RKO (cell line): ENCODE measurements at places on chromosomes 7 and 10.

DNA sequence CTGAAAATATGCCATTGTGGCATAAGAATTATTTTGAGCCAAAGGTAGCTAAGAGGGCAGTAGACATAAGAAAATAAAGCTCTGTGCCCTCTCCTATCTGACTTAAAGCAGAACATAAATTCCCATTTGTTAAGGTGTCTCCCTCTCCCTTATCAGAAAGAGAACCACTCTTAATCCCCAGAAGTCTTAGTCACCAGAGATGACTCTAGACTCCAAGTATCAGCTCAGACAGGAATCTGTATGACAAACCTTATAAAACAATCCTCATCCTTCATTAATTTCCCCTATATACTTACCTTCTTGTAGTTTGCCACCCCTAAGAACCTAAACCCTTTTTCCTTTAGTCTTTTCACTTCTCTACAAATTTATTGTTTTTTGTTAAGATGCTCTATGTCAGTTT, 21.8 kb upstream of the PIP4K2A start:
- no peak for DNase-seq

GRCh38 chr10:96565774-96566173, 21.0 kb downstream of the TM9SF3 start:
- no peak for DNase-seq

GRCh38 chr7:80387634-80388193, 124.2 kb downstream of the GNAT3 start:
- no peak for DNase-seq

GRCh38 chr7:76513817-76514799, 3.8 kb downstream of the UPK3B start:
- no peak for DNase-seq

DNA sequence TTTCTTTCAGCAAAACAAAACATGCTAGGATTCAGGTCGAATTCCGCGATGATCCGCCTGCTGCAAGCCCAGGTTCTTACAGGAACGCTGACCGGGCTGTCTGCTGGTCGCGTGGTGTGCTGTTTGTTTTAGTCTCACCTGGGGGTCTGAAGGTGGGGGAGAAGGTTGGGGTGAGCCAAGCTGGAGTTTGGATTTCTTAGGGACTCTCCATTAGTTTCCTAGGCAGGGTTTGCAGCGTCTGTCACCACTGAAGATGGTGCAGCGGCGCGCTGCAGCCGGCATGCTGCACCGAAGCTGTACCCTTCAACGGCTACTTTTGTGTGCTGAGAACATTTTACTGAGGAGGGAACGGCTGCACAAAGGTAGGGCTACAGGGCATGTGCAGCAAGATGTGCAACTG, 48.7 kb downstream of the GCC1 start:
- DNase-seq, result no peak

- no peak for DNase-seq
Observed at GRCh38 chr10:88100281-88100680, 236.9 kb downstream of the PTEN start.

DNA sequence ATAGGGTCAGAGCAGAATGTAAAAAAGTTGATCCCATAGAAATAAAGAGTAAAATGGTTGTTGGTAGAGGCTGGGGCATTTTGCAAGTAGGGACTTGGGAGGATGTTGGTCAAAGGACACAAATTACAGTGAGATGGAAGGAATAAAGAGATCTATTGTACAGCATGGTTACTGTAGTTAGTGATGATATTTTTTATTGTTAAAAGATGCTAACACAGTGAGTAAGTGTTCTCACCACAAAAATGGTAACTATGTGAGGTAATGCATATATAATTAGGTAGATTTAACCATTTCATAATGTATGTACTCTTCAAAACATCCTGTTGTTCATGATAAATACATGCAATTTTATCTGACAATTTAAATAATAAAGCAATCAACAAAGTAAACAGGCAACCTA, 280.7 kb upstream of the MAGI2 start:
- DNase-seq, result no peak

DNA sequence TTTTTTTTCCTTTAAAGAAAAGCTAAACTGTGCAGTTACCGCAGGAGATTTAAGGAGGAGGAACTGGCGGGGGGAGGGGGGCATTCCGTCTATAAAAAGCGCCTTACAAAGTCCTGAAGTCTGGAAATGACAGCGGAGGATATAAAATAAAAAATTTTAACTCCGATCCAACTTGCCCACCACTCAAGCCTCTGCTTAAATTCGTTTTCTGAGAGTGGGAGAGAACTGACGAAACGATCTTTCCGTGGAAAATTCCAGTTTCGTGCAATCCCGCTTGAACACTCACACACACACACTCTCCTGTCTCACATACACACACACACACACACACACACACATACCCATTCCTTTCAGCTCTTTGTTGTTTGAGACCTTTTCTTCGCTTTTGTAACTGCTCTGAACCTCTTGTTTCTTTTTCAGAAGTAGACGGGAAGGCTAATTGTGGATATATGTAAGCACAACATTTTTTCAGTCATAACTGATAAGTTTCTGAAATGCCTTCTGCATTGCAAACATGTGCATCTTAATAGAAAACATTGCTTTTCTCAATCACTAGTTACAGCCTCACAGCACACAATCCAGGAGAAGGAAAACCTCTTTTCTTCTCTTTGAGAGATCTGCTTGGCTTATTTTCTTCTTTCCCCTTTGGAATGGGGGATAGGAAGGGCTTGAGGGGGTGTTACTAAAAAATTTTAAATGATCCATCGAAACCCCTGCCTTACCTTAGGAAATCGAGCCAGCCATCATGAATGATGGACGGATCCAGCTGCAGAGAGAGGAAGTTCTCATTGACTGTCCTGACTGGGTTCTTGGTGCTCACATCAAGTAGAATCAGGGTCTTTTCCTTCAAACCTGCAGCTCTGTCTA, 628 bp downstream of the HPSE2 start:
- DNase-seq, result no peak

- DNase-seq, result peak; percentile 79
Observed at GRCh38 chr7:113087071-113087998, 708 bp upstream of the GPR85 start.

DNA sequence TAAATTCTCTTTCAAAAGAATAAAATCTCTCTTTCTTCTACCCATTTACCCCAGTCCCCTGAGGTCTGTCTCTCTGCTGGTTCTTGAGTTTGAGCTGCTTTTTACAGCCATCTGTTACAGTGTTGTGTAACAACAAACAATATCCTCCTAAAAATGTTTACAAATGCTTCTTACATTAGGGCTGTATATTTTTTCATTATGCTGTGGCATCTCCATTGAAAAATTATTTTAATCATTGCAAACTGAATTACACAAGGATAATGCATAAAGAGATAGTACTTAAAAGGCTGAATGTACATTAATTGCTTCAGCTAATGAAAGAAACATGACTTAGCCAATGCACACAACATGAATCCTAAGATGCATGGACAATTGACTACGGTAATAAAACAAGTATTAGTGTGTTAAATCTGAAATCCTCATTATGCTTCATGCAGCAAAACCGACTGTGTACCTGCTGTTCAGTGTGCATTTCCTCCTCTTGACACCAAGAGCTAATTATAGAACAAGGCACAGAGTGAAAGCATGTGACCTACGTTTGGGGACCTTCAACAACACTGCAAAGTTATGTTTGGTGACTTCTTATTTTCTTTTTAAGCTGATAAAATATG, 181.7 kb upstream of the RHOBTB1 start:
- DNase-seq, result no peak

GRCh38 chr7:2152646-2153045, 80.1 kb downstream of the MAD1L1 start:
- no peak for DNase-seq
